ENCODE measurements at places on chromosomes 6 and 20.

- no peak for DNase-seq
These were observed 445.9 kb downstream of the PHF3 start for GRCh38 chr6:64081453-64081852.

DNA sequence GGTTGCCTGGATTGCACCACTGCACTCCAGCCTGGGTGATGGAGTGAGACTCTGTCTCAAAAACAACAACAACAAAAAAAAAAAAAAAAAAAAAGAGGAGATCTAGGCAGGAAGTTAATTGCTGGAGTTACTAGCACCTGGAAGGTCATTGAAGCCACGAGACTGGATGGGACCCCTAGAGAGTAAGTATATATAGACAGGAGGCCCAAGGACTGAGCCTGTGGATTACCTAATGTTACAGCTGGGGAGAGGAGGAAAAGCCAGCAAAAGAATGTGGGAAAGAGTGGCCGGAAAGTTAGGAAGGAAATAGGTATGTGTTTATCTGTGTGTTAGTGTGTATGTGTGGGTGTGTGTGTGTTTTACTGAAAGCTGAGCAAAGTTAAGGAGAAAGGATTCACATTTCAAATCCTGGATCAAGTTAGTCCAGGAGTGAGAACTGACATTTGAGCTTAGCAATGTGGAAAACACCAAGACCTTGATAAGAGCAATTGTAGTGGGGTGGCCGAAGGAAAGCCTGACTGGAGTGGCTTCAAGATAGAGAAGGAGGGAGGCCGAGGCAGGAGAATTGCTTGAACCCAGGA, 38.4 kb downstream of the ANKRD6 start:
- no peak for DNase-seq

GRCh38 chr6:36285187-36285671, 15.4 kb downstream of the PNPLA1 start:
- no peak for DNase-seq

DNA sequence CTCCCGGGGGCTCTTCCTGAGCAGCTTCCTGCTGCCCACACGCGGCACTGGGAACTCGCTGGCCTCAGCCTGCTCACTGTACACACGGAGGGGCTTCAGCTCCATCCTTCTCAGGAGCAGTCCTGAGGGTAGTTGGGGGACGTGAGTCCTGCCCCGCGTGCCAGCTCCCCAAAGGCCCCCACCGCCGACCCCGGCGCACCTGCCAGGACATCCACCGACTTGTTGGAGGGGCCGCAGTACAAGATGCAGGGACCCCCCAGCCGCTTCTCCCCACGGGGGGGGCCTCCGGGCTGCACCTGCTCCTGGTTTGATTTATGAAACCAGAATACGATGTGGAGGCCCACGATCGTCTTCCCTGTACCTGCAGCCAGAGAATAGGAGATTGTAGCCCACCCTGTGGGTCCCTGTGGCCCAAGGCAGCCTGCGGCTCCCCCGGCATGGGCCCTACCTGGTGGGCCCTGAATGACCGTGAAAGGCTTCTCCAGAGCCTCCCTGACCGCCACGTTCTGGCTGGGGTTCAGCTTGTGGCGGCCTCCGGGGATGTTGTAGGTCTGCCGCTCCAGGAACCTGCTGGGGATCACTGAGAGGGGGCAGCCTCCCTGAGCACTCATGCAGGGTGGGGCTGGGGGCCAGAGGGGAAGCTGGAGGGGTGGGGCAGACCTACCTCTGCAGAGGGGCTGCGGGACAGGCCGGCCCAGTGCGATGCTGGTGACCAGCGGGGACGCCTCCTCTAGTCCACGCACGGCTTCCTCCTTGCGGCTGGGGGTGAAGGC, 7.9 kb downstream of the FNDC11 start:
- DNase-seq = no peak

- no peak for DNase-seq
These were observed 237.7 kb upstream of the CITED2 start for GRCh38 chr6:139612135-139612465.

- no peak for DNase-seq
These were observed 56.2 kb downstream of the CENPW start for GRCh38 chr6:126396131-126396530.

Measured in NCI-H1694 (cell line).